Stimulated activated CD8-positive, alpha-beta memory T cell treated with anti-CD3 and anti-CD28 coated beads, Interleukin-2, amount 100 ng/mL, for 48 hours (primary cell): ENCODE measurements at places on chromosomes 7 and 10.

DNA sequence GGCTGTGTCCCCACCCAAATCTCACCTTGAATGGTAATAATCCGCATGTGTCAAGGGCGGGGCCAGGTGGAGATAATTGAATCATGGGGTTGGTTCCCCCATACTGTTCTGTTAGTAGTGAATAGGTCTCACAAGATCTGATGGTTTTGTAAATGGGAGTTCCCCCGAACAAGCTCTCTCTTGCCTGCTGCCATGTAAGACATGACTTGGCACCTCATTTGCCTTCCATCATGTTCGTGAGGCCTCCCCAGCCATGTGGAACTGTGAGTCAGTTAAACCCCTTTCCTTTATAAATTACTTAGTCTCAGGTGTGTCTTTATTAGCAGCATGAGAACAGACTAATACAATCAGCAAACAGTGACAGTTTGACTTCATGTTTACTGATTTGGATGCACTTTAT, 14.6 kb upstream of the R3HCC1L start:
- DNase-seq, result no peak

DNA sequence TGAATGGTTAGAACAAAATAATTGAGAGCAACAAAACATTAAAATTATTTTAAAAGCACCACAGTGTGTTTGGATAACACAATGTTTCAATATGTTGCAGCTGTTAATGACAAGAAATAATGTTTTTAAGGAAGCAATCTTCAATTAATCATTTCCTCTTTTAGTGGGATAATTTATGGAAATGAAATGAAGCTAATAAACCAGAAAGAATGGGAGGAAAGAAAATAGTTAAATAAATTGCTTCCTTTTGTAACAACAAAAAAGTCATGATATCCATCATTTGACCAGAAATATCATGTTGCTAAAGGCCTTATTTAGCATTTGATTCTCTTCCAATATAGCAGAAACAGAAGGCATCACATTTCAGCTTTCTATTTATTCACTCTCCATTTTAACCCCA, 224.5 kb downstream of the SEMA3A start:
- no peak for DNase-seq

DNA sequence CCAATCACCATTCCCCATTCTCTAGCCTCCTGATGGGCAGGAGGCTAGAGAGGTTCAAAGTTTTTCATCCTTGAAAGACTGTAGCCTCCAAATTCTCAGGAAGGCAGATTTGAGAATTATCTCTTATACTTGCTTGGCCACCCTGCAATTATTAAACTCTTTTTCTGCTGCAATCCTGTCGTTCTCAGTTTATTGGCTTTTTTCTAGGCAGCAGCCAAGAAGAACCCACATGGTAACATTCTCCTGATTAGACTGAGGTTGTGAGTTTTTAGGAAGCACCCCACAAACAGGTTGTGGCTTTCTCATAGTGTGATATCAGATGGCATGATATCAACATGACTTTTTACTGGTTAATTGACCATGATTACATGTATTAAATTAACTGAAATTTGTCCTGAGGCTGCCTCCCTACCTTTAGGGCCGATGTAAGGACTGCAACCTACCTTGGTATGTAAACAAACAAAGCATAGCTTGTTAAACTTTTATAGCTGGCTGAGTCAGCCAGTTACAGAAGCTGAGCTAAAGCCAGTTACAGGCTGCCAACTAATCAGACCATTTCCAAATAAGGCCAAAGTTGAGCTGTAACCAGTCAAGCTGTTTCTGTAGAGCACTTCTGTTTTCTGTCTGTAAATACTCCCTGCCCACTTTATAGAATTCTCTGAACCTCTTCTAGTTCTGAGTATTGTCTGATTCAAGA, 3.2 kb upstream of the ZNF248 start:
- DNase-seq, result no peak

- DNase-seq, result no peak
Measured at GRCh38 chr10:131833013-131833412, 67.8 kb upstream of the PPP2R2D start.

DNA sequence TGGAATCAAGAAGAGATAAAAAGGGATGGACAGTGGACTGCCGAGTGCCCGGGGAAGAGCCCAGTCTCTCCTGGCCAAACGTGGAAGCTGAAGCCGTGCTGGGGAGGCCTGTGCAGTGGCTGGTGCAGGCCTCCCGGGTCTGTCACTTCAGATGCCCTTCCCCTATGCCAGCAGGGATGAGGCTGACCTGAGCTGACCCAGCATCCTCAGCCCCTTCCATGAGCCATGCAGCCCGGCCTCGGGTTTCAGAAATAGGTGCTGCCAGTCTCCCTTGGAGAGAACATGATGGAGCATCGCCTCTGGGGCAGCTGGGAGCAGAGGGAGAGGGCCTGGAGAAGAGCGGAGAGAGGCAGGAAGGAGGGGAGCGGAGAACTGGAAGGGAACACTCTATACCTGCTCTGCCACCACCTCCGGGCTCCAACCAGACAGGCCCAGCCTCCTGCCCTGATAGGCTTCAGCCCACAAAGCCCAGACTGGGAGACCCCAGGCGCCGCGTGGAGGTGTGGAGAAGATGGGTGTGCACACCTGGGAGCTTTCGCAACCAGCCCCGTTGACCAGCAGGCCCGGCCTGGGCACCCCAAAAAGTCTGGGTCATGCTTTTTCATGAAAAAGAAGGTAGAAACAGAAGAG, 68.6 kb upstream of the PPP2R2D start:
- DNase-seq, result no peak

GRCh38 chr10:62978482-62978881, 154.6 kb upstream of the NRBF2 start:
- DNase-seq, result no peak

DNA sequence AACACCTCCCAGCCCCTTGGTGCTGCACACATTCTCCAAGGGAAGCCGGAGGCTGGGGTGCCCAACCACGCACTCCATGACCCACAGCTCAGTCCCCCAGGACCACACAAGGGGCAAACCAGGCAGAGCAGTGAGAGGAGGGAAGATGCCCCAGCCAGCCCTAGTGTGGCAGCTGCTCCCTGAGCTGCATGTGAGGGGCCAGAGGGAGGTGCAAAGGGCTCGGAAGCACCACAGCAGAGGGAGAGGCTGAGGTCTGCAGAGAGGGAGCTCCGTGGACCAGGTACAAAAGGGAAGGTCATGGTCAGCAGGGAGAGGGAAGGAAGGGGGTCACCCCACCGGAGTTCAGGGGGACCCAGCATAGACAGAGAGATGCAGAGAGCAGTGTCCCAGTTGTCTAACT, 1.5 kb upstream of the CALML5 start:
- DNase-seq, result no peak

- peak; percentile 5 for DNase-seq
Measured at GRCh38 chr7:29408841-29409243, 154.8 kb upstream of the PRR15 start.
